Activated gamma-delta T cell (primary cell): ENCODE measurements at places on chromosomes 7 and 10.

- DNase-seq: no peak
Observed at GRCh38 chr10:70500368-70500767, 21.8 kb downstream of the PALD1 start.

- DNase-seq: no peak
Observed at GRCh38 chr10:131662851-131663250, 238.0 kb upstream of the PPP2R2D start.

GRCh38 chr7:98613601-98614425 is 3.3 kb upstream of the NPTX2 start:
- no peak for DNase-seq

- no peak for DNase-seq
Observed at GRCh38 chr7:5437987-5438386, 14.4 kb upstream of the TNRC18 start.

DNA sequence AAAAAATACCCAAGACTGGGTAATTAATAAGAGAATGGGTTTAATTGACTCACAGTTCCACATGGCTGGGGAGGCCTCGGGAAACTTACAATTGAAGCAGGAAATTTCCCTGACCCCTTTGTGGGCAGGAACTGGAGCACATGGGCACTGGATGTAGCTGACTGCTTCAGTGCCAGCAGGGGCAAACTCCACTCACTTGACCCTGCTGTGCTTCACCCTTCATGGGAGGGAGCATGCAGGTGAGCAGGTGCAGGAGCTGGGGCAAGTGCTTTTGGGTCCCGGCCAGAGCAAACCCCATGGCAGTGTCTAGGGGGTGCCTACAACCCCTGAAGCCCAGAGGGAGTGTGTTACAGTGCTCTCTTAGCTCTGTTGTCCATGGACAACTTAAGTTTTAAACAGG is 132.6 kb downstream of the AKR1D1 start:
- DNase-seq: no peak

DNA sequence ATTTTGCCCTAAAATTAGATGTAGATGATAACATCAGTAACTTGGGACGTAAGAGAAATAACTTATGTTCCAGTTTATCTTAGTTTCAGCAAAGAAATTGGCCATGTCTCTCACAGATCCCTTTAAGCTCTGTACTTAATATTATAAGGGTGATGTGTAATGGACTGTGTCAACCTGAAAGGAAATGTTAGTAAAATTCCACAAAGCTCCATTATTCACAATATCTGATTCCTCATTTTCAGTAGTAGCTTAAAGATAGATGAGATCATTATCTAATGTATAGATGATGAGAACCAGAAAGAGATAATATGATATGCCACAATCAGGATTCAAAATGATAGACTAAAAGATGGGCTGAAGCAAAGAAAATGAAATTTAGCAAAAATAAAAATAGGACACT is 316.8 kb upstream of the CHRM2 start:
- DNase-seq: no peak

DNA sequence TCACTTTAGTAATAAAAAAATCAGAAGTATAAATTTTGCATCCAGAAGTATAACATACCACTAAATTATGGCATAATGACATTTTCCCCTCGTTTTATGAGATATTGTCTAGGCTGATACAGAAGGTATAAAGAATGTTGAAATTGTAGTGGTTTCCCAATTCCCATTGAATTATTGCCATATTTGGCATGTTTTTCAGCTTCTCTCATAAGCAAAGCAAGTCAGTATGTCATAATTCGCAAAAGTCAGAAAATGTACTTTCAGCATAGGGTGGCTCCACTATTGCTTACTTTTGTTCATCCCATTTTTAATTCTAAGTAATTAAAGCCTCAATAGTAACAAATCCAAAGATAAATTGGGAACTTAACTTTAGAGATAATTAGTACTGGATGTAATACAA is 19.7 kb upstream of the PTPRZ1 start:
- DNase-seq: no peak
